ENCODE measurements at places on chromosomes 3 and 15. TPM values are rescaled to one million over a fixed set of nuclear protein-coding genes. Genes with fewer than 3 reads are reported as not detected.

The ESYT3 gene
- 0.17 TPM for total RNA-seq

The FEZF2 gene
- total RNA-seq, result not detected

The PLA2G4B gene
- 8.5 TPM for total RNA-seq

The FAN1 gene
- 29.4 TPM for total RNA-seq

The BFSP2 gene
- total RNA-seq, result not detected

The CASR gene
- not detected for total RNA-seq

The PP2D1 gene
- total RNA-seq, result not detected

The XRN1 gene
- total RNA-seq, result 43.8 TPM

The KLF15 gene
- 0.19 TPM for total RNA-seq

The LRRC34 gene
- total RNA-seq, result 4.7 TPM

DNA sequence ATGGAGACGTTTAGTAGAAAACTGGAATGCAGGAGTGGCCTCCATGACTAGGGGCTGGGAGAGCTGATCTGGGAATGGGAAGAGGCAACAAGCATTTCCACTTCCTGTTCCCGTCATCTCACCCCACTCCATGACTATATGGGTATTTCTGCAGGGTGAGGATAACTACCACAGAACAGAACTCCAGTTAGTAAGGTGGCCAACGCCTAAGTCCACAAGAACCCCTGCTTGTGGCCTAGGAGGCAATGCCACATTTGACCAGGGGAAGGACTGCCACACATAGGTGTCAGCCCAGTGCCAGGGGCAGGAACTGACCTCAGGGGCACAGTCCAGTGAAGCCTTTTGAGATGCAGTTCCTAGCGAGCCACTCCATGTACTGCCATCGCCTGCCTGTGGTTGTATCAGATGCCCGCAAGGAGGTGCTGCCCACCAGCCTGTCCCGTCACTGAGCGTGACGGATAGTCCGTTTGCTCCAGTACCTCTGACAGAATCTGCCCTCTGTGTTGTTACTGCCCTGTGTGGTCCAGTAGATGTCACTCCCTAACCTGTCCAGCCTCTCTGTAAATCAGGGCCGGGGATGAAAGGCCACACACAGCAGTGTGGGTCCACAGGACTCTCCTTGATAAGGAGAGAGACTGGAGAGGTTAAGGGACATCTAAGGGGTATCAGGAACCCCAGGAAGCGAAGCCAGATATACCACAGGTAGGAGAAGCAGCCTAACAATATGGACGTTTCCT is 3.5 kb upstream of the MTFMT start:
- peak; percentile 75 for DNase-seq

DNA sequence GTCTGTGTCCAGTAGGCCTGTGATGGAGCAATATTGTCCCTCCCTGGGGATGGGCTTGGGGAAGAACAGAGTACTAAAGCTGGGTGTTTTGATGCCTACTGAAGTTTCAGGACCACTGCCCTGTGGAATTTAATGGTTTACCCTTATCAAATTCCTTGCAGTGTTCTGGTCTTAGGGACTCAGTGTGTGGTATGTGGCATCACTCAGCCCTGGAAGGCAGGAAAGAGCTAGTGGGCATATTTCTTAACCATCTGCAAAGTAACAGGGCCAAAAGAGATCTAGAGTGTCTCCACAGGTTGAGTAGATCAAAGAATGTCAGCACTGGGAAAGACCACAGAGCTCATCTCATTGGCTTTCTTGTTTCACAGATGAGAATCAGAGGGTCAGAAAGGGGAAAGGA is 11.8 kb upstream of the SCN10A start:
- no peak for DNase-seq

DNA sequence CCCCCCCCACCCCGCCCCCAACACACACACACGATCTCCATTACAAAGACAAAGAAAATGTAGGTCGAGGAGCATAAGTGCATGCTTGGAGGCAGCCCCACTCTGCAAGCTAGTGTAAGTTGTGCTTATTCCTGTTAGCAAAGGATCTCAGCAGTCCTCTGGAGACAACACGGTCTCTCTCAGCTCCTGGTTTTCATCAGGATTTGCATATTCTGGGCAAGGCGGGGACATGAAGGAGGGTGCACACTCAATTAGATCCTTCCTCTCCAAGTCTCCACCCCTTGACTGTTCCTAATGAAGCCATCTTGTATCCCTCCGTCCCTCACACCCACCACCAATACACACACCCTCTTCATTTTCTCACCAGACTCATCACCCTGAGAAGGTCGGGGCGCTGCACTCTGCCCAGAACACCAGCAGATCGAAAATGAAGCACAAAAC is 63.8 kb downstream of the MRPL46 start:
- DNase-seq, result no peak

DNA sequence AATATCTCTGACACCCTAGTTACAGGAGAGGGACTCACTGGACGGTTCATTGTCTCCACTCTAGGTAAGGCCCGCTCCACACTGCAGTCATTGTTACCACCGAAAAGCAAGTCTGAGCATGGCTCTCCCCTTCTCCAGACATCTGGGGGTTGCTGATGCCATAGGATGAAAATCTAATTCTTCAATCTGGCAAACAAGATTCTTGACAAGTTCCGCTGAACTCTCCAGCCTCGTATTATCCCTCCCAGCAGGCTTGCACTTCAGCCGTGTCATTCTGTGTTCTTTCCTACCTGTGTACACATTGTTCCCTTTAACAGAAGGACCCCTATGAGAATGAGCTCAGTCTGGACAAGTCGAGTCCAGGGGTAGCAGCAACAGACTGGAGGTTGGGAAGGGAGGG is 152.3 kb upstream of the NR2E3 start:
- DNase-seq, result no peak

DNA sequence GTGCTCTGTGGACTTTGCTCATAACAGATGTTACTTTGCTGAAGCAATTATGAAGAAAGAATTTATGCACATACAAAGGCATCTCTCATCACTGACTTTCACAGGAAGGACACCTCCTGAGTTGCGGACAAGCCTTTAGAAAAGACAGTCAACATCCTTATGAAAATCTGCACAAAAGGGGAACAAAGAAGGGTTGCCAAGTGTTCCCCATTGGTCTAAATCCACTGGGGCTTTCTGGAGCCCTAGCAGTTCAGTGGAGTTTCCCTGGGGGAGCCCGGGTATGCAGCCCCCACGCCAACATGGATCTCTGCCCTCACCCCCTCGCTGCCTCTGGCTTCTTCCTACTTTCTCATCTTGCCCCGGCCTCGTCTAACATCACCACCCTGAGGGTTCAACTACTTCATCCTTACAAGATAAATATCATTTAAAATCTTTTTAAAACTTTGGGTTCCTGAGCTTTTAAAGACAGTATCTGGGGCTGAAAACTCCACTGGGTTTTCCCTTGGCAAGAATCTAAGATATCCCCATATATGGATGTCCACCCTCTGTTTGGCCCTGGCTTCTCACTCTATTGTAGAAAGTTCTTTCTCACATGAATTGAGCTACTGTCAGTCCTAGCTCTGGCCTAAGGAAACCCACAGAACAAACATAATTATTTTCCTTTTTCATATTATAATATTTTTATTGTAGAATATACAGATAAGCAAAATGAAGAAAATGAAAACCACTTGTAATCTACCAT is 207.9 kb upstream of the RGMA start:
- DNase-seq, result no peak

DNA sequence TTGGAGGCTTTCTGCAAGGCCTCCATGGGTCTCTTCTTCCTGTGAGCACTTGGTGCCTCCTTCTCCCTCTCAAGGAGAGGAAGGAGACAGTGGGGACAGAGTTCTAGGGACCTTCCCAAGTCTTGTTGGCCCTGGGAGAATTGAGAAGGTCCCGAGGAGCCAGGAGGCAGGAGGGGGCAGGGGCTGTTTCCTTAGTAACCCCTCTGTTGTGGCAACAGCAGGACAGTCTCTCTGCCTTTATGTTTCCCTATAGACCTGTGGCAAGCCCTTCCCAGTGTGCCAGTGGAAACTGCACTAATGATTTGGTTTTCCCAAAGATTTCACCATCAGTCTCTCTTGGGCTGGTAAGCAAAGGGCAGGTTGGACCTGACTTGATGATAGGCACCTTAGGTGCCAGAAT is 87.8 kb upstream of the GALNT15 start:
- DNase-seq, result no peak

- no peak for DNase-seq
Measured at GRCh38 chr3:28150465-28151206, 90.8 kb upstream of the CMC1 start.

GRCh38 chr3:46709157-46709654 is 8.0 kb downstream of the TMIE start:
- no peak for DNase-seq

GRCh38 chr15:100769043-100769974 is 110.3 kb upstream of the ALDH1A3 start:
- peak; percentile 44 for DNase-seq

DNA sequence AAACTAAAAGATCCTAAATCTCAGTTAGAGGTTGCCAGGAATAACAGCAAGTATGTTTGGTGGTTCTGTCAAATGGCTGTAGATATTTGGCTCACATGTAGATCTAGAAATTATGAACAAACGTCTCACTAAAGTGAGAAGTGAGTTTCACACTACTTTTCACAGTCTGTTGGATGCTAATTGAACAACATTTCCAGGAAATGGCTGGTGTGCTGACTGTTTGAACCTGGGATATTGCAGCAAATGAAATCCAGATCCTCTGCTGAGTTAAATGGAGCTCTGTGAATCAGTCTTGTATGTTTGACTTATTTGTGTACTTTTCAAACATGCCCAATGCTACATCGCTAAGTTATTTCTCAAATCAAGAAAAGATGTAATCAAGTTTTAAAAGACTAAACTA is 21.3 kb upstream of the RSL24D1 start:
- DNase-seq, result no peak

GRCh38 chr15:101198031-101198575 is 53.7 kb downstream of the CHSY1 start:
- DNase-seq, result no peak

GRCh38 chr15:47194718-47195117 is 522.6 kb upstream of the SEMA6D start:
- DNase-seq, result no peak

DNA sequence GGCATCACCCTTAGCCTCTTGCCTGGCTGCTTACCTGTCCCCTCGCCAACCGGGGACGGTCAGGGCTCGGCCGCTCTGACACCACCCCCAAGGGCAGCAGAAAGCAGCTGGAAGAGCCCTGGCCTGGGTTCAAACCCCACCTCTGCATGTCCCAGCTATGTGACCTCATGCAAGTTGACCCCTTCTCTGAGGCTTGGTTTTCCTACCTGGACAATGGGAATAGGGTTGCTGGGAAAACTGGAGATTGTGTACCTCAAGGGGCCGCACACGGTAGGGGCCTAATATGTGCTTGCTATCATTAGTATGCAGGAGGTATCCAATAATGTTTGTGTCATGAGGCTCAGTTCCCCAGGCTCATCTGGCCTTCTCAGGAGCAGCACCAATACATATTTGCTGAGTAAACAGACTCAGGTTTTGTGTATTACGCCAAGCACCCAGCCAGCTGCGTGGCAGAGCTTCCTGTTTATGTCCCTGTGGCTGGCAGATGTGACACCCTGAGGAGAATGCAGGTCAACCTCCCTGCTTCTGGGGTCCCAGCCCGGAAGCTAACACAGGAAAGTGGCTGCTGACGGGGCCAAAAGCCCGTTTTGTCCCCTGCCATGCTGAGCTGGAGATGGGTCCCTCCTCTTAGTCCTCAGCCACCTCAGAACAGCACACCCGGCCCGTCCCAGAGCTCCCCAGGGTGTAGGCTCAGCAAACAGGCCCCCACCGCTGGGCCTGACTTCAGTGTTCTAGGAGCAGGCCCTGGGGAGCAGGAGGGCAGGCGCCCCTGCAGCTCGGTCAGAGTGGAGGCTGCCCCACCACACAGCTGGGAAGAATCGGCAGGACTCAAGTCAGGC is 29.7 kb downstream of the PLXND1 start:
- DNase-seq, result peak; percentile 75

DNA sequence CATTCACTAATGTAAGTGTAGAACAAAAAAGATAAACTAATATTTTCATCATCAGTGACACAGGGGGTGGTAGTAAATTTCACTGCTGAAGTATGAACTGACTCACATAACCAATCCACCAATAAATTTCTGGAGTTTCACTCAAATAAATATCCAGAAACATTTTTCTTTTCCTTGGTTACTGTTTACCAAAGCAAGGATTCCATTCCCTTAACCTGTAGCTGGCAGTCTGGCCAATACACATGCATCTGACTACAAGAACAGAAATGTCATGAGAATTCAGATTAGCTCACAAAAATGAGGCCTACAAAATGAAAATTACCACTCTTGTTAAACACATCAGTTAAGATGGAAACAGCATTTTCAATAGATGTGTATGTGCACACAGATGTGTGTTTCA is 80.3 kb downstream of the STAG1 start:
- no peak for DNase-seq

- DNase-seq, result no peak
Measured at GRCh38 chr3:71074423-71074822, 509.1 kb downstream of the FOXP1 start.

DNA sequence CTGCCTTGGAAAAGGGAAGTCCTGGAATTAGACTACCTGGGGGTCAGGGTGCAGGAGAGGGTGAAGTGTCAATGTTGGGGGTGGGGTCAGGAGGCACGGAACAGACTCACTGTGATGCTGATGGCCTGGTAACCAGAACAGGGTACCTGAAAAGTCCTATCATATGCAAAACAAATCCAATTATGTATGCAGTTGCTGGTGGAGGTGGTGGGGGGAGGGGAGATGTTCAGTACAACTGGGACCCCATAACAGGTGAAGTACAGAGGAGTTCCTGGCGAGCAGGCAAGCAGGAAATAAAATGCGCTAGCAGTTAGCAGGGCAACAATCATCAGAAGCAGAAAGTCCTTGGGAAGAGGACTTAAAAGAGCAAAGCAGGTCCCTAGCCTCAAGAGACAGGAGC is 4.2 kb upstream of the KATNBL1 start:
- DNase-seq, result peak; percentile 54

GRCh38 chr15:48400086-48400485 is 68.9 kb downstream of the DUT start:
- no peak for DNase-seq

- DNase-seq, result no peak
Measured at GRCh38 chr3:113421082-113421481, 20.2 kb downstream of the CFAP44 start.

- DNase-seq, result no peak
Measured at GRCh38 chr3:18572809-18573208, 147.7 kb upstream of the SATB1 start.

GRCh38 chr3:169662843-169663160 is 710 bp downstream of the MECOM start:
- DNase-seq, result no peak
